ENCODE measurements at places on chromosomes 7 and 10. TPM values are rescaled to one million over a fixed set of nuclear protein-coding genes. Genes with fewer than 3 reads are reported as not detected.

OR13A1 gene
- total RNA-seq, result not detected

RELN gene
- not detected for total RNA-seq

ABCB1 gene
- 1.4 TPM for total RNA-seq

ADRB1 gene
- not detected for total RNA-seq

PRKG1 gene
- not detected for total RNA-seq

DNAJB9 gene
- 11.5 TPM for total RNA-seq

AQP1 gene
- not detected for total RNA-seq

TMEM236 gene
- total RNA-seq, result 0.05 TPM

KAZALD1 gene
- 0.79 TPM for total RNA-seq

DNA sequence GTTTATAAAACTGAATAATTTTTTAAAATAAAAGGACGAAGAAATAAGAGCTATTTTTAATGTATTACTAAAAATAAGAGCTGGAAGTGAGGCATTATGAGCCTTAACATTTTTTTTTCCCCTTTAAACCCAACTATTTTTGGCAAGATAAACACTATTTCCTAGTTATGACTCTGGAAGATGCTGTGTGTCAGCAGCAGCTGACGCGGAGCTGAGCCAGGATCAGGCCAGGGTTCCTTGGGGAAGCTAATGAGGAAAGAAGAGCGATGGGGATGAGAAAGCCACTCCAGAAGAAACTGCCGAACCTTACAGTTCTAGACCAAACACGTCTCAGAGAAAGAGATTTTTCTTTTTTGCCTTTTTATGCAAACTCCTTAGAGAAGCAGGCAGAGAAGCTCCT is 85.9 kb downstream of the USP6NL start:
- no peak for DNase-seq
- peaks cover 6% of the 10 kb centered on the region for H3K4me1 ChIP-seq
- H3K27me3 ChIP-seq, result peaks cover 8% of the 10 kb centered on the region
- H3K27ac ChIP-seq, result no peak overlapping the region
- no peaks in the 10 kb centered on the region for H3K36me3 ChIP-seq

DNA sequence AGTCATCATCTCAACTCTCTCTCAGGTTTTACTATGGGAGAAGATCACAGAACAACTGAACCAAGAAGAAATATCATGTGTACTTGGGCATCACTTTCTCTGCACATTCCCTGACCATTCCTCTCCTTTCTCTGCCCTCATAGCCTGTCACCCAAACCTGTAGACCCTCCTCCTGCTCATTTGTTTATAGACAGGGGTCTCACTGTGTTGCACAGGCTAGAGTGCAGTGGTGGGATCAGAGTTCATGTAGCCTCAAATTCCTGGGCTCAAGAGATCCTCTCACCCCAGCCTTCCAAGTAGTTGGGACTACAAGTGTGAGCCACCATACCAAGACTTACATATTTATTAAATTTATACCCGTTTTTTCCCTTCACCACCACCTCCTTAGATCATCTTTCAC is 260.8 kb upstream of the SLC26A5 start:
- DNase-seq, result no peak
- no peak overlapping the region for H3K27ac ChIP-seq
- no peaks in the 10 kb centered on the region for H3K36me3 ChIP-seq
- H3K4me3 ChIP-seq, result no peak overlapping the region
- H3K27me3 ChIP-seq, result peaks cover 6% of the 10 kb centered on the region

- H3K27me3 ChIP-seq, result peaks cover 13% of the 10 kb centered on the region
- no peak for DNase-seq
- no peak overlapping the region for H3K27ac ChIP-seq
- H3K4me1 ChIP-seq, result peaks cover 6% of the 10 kb centered on the region
- H3K36me3 ChIP-seq, result no peaks in the 10 kb centered on the region
- H3K4me3 ChIP-seq, result no peak overlapping the region
These were observed 7.8 kb upstream of the UBE2D1 start for GRCh38 chr10:58326967-58327381.

DNA sequence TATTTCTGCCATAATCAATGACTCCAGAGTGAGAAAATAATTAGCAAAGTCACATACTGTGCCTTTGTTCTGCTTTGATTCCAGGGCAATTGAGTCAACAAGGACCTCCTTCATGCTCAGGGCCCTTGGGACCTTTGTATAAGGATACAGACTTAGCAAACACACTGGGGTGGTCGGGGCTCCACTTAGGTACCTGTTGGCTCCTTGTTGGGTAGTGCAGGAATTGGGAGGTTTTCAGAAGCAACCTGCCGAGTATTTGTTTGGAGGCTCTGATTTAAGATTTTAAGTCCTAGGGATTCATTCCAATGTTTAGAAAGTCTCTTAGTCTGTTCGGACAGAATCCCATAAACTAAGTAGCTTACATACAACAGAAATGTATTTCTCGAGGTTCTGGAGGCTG is 3.0 kb downstream of the ADCK2 start:
- peak overlapping the region; percentile 31 for H3K27ac ChIP-seq
- peaks cover 31% of the 10 kb centered on the region for H3K4me1 ChIP-seq
- H3K4me3 ChIP-seq, result no peak overlapping the region
- H3K27me3 ChIP-seq, result no peaks in the 10 kb centered on the region
- no peak for DNase-seq
- H3K36me3 ChIP-seq, result peaks cover 32% of the 10 kb centered on the region

DNA sequence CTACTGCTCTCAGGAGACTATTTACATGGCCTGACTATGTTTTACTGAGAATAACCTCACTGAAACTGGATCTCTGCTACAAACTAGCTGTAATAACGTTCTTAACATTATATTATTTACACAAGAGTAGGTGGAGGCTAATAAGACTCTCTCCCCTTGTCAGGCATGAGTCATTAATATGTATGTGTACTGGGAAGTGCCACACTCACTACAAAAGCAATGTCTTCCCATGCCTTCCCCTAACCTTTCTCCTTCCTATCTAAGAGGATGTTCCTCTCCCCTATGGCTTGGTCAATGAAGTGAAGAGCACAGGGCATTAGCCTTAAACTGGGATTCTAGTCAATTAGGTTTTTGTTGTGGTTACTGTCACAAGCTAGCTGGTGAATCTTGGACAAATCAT is 147.9 kb downstream of the DGKB start:
- DNase-seq, result no peak
- no peaks in the 10 kb centered on the region for H3K27me3 ChIP-seq
- H3K36me3 ChIP-seq, result no peaks in the 10 kb centered on the region
- H3K4me3 ChIP-seq, result no peak overlapping the region

DNA sequence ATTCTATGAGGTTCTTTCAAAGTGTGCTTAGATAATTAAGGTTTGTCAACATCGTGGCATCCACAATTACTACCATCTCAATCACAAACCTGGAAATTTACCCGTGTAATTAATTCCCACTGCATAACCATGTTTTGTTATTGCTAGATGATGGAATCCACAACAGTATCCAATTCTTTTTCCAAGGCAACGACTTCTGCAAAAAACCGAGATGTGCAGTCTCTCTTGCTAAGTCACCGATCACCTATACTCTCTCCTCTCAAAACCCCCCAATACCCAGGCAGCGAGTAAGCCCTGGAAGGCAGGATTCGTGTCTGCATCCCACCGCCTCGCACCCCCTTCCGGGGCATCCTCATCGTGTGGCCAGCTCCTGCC is 678 bp upstream of the EIF4H start:
- H3K4me1 ChIP-seq, result peaks cover 34% of the 10 kb centered on the region
- H3K27me3 ChIP-seq, result no peaks in the 10 kb centered on the region
- H3K4me3 ChIP-seq, result peak overlapping the region; percentile 91
- DNase-seq, result no peak
- peak overlapping the region; percentile 85 for H3K27ac ChIP-seq

DNA sequence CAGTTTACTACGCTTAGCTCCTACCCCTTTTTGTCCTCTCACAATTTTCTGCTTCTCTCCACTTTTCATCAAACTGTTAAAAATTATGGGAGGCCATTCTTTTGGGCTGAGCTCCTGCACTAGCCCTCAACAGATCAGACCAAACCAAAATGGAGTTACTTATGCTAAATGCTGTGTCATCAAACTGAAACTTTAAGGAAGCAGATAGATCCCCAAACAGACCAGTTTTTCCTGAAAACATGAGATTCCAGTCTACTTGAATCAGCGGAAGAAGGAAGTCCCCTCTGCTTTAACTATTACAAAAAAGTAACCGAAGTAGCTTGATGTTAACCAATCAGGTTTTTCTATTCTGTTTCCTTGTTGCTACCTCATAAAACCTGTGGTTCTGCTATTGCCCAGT is 20.6 kb downstream of the FANK1 start:
- H3K27ac ChIP-seq, result no peak overlapping the region
- no peaks in the 10 kb centered on the region for H3K4me1 ChIP-seq
- DNase-seq, result no peak
- H3K36me3 ChIP-seq, result no peaks in the 10 kb centered on the region

- H3K27me3 ChIP-seq, result peaks cover 28% of the 10 kb centered on the region
- H3K4me3 ChIP-seq, result no peak overlapping the region
- H3K36me3 ChIP-seq, result no peaks in the 10 kb centered on the region
- no peak for DNase-seq
- no peaks in the 10 kb centered on the region for H3K4me1 ChIP-seq
These were observed 298.6 kb upstream of the AKR1E2 start for GRCh38 chr10:4527281-4527970.

- no peak overlapping the region for H3K27ac ChIP-seq
- no peaks in the 10 kb centered on the region for H3K27me3 ChIP-seq
- no peak overlapping the region for H3K4me3 ChIP-seq
- no peak for DNase-seq
- peaks cover 2% of the 10 kb centered on the region for H3K4me1 ChIP-seq
These were observed 15.1 kb upstream of the ZNF212 start for GRCh38 chr7:149224352-149224751.

DNA sequence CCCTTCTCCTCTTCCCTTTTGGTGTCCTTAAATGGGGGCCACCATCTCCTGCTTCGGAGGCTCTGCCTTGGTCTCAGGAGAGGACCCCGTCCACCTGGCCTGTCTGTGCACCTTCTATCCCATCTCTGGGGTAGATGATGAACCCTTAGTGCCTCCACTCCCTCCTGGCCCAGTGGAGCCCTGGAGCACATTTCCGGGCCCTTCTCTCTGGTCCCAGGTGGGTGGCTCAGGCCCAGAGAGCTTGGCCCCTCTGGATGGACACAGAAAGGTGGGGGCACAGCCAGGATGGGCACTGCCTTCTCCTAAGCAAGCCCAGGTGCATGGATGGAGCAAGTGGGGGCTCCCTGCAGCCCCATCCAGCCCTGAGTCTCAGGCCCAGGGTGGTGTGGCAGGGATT is 121.4 kb upstream of the RET start:
- H3K27me3 ChIP-seq, result peaks cover 10% of the 10 kb centered on the region
- no peak overlapping the region for H3K27ac ChIP-seq
- DNase-seq, result no peak
- no peak overlapping the region for H3K4me3 ChIP-seq

DNA sequence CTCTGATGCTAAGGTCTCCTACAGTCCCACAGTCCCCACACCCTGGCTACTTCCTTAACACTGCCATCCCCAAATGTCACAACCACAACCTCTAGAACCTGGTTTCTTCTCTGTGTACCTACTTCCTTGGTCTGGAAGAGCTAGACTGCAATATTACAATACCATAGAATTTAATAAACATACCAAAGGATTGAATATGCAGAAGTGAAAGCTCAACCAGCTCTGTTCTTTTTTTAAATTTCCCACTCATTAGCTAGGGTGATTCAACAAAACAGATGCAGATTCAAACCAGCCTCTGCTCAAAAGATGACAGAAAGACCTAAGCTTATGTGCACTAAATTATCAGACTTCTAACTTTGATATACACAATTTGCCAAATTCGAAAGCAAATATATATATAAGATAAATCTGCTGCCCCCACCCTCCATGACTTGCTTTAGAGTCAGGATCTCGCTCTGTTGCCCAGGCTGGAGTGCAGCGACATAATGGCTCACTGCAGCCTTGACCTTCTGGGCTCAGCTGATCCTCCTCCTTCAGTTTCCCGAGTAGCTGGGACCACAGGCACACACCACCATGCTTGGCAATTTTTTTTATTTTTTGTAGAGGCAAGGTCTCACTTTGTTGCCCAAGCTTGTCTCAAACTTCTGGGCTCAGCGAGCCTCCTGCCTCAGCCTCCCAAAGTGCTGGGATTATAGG is 212.6 kb downstream of the CHCHD3 start:
- H3K4me1 ChIP-seq, result peaks cover 7% of the 10 kb centered on the region
- H3K36me3 ChIP-seq, result peaks cover 1% of the 10 kb centered on the region
- no peak overlapping the region for H3K27ac ChIP-seq

DNA sequence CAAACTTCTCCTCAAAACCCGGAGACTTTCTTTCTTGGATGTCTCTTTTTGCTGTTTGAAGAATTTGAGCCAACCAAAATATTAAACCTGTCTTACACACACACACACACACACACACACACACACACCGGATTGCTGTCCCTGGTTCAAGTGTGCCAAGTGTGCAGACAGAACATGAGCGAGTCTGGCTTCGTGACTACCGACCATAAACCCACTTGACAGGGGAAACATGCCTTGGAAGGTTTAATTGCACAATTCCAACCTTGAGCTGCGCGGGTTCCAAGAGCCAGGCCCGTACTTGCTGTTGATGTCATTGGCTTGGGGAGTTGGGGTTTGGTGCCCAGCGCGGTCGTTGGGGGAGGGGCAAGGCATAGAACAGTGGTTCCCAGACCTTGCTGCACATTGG is 1.7 kb downstream of the EGFR start:
- no peaks in the 10 kb centered on the region for H3K4me1 ChIP-seq
- H3K36me3 ChIP-seq, result no peaks in the 10 kb centered on the region
- no peak overlapping the region for H3K4me3 ChIP-seq

- H3K4me3 ChIP-seq, result no peak overlapping the region
- DNase-seq, result no peak
- peaks cover 9% of the 10 kb centered on the region for H3K27me3 ChIP-seq
- no peaks in the 10 kb centered on the region for H3K36me3 ChIP-seq
- H3K4me1 ChIP-seq, result peaks cover 2% of the 10 kb centered on the region
- H3K27ac ChIP-seq, result no peak overlapping the region
These were observed 76.4 kb downstream of the NEURL1 start for GRCh38 chr10:103569896-103570295.

DNA sequence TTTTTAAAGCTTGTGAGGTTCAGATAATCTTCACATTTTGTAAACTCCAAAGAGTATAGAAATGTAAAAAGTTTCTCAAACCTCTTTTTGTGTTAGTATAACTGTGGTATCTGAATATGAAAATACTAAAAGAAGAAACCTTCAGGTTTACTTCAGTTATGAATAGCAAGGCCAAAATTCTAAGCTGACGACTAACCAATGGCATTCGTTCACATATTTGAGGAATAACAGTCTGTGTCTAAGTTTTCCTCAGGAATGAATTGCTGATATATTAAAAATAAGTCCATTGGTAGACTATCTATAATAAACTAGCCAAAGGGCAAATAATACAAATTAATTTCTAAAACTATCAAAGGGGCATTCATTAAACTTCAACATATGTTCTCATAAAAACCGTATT is 206.0 kb downstream of the CXCL12 start:
- H3K4me3 ChIP-seq, result no peak overlapping the region
- no peak overlapping the region for H3K27ac ChIP-seq
- DNase-seq, result no peak
- no peaks in the 10 kb centered on the region for H3K36me3 ChIP-seq
- no peaks in the 10 kb centered on the region for H3K27me3 ChIP-seq

DNA sequence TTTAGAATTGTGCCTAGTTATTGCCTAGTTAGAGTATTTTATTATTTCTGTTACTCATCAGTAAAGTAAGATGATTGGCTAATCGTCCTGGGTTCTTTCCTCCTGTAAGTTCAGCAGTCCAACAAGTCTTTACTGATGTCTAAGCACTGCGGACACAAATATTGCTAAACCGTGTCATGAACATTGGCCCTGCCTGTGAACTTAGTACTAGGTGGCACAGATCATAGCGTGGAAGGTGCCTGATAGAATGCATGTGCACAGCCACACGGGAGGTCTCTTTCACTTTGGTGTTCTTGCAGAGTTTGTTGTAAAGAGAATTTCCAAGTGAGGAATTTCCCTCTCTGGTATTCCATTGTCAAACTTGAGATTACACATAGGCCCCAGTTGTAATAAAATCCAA is 38.0 kb downstream of the RBM33 start:
- peaks cover 56% of the 10 kb centered on the region for H3K36me3 ChIP-seq
- no peak overlapping the region for H3K27ac ChIP-seq
- H3K27me3 ChIP-seq, result no peaks in the 10 kb centered on the region
- H3K4me1 ChIP-seq, result peaks cover 35% of the 10 kb centered on the region
- DNase-seq, result no peak
